ENCODE measurements at places on chromosomes 16 and 17. TPM values are rescaled to one million over a fixed set of nuclear protein-coding genes. Genes with fewer than 3 reads are reported as not detected.

DNA sequence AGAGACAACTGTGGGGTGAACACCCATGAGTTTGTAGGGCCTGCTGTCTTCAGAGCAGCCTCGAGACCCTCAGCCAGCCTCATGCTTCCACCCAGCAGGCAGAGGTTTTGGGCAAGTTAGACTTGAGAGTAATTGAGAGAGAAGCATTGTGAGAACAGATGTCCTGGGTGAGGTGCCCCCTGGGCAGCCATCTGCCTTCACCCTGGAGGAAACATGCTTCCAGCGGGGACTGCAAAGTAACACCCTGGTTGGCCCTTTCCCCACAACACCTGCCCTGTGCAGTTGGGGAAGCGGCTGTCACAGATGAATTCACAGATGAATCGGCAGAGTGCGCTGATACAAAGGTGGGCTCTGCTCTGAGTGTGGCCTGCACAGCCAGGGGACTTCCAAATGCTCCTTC, 23.4 kb downstream of the ATPAF2 start:
- DNase-seq, result no peak

GRCh38 chr16:78522327-78522726, 422.9 kb downstream of the WWOX start:
- DNase-seq, result no peak

DNA sequence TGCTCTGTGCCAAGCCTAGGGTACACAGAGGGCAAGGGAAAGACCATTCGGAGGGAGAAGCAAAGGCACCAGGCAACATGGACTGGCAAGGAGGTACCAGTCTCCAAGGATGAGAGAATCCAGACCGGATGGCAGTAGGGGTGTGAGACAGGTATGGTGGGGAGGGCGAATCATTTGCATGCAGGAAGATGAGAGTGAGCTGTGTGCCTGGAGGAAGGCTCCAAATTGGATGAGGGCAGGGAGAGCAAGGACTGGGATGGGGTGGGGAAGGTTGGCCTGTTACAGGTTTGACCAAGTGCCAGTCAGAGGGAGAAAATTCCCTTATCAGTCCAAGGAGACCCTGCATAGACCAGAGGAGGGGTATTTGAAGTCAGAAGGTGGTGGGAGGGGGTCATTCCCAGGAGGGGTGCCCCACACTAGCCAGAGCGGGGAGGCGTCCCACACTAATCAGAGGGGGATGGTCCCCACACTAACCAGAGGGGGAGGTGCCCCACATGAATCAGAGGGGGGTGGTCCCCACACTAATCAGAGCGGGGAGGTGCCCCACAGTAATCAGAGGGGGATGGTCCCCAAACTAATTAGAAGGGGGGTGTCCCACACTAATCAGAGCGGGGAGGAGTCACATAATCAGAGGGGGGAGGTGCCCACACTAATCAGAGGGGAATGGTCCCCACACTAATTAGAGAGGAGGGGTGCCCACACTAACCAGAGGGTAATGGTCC, 737 bp downstream of the CANT1 start:
- DNase-seq, result no peak

GRCh38 chr16:10921536-10922327, 20.5 kb downstream of the DEXI start:
- DNase-seq, result no peak

- DNase-seq, result peak; percentile 57
These were observed 5.6 kb upstream of the HSBP1 start for GRCh38 chr16:83802135-83802534.

DNA sequence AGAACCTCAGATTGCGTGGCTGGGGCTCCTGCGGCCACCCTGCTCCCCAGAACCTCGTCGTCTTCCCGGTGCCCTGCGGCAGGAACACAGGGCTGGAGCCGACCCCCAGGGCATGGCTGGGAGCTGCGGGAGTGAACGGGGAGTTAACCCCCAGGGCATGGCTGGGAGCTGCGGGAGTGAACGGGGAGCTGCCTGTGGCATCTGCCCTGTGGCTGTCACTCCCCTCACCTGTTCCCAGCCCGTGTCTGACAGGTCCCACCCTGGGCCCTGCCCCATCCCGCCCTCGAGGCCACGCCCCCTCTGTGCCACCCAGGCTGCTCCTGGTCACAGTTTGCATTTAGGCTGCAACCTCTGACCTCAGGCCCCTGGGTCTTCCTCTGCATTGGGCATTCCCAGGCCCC, 39.4 kb upstream of the ACSF3 start:
- no peak for DNase-seq

GRCh38 chr17:46916211-46916610, 6.7 kb upstream of the GOSR2 start:
- no peak for DNase-seq

GRCh38 chr17:77416105-77416713, 275.4 kb downstream of the SEC14L1 start:
- no peak for DNase-seq

- DNase-seq, result no peak
These were observed 15.4 kb upstream of the DNASE1 start for GRCh38 chr16:3638916-3639644.

DNA sequence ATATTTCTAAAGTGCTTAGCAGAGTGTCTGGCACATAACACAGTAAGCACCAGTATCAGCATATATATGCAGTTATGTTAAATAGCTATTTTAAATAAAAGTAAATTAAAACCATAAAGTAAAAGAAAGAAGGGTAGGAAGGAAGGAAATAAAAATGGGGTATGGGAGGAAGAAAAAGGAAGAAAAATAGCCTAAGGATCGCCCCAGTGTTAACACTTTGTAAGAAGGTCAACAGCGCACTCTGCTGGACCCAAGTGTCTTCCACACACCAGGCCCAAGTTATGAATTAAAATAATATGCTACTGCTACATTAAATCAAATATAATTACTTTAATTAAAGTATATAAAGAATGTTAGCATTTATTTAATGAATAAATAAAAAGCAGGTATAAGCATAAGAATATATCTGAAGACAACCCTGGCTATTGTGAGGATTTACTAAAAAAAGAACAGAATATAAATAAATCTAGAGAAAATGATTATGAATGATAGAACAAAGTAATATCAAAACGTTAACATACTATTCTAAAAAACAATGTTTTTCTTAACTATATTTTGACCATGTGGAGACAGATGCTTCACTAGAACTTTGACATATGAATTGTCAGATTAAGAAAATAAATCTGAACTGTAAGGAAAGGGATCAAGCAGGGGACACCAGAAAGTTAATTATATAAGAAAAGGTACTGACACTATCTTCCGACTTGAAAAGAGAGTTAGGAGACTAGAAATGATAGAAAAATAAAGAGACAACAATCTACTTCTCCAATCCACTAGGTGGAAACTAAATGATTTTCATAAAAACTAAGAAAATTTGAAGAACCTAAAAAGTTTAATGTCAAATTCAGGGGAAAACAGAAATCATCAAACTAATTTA, 25.9 kb downstream of the BRIP1 start:
- DNase-seq, result peak; percentile 78

DNA sequence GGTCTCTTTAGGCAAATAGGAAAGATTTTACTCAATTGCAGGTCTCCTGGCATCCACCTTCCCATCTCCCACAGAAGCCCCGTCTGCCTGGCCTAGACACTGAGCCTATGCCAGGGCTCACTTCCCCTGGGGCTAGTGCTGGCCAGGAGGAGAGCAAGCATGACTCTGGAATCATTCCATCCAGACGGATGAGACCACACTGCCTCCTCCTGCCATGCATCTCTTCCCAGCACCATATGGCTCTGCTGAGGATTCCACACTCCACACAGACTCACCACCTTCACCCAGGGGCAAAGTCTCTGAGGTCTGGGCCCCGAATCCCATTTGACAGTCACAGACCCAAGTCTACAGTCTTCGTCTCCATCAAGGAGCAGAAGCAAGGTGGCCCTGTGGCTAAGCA, 346.5 kb downstream of the C16orf95 start:
- DNase-seq, result no peak

DNA sequence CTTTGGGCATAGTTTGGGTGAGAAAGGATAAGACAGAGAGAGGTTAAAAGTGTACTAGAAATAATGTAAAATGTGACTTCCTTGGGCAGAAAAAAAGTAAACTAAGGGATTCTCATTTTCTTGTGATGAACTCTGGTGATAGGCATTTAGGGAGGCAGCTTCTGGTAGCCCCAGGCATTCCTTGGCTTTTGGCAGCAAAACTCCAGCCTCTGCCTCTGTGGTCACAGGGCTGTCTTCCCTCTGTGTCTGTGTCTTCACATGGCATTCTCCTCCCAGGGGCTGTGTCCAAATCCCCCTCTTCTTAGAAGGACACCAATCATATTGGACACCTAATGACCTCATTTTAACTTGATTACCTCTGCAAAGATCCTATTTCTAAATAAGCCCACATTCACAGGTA, 54.7 kb downstream of the HS3ST3B1 start:
- DNase-seq, result no peak

DNA sequence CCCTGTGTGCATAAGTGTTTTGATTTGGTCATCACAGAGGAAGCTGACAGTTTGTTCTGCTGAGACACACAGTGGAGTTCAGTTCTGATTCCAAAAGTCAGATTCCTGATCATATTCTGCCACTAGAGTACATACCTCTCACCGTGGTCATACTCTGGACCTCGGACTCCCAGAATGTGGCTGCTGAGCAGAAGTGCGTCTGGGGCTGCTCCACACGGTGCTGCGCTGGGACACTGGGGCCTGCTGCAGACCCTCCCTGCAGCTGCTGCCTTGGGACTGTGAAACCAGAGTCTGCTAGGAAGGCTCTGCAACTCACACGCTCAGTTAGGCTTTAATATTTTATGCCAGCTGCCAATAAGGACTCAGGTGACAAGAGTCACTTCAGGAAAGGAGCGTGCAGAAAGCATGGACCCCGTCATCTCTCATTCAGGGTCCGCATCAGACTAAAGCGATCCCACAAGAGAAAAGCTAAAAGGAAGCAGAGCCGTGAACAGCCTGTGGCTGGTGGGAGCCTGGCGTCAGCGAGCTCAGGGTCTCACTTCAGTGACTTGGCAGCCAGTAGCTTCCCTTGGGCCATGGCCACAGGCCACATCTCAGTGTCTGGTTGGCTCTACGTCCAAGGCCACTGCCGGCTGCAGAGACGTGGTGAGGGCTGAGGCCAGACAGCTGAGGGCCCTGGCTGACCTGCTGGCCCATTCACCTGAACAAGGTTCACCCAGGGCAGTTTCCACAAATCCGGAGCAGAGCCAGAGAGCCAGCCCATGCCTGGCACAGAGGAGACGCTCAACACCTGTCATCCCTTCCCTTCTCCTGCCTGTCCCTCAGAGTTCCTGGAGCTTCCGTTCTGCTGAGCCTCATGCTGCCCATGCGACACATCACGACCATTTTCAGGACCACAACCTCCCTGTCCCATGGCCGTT, 24.7 kb upstream of the KIFC3 start:
- no peak for DNase-seq

GRCh38 chr17:2695961-2696760, 15.4 kb downstream of the CLUH start:
- no peak for DNase-seq

- no peak for DNase-seq
These were observed 101.6 kb upstream of the KIF2B start for GRCh38 chr17:53721101-53721500.

DNA sequence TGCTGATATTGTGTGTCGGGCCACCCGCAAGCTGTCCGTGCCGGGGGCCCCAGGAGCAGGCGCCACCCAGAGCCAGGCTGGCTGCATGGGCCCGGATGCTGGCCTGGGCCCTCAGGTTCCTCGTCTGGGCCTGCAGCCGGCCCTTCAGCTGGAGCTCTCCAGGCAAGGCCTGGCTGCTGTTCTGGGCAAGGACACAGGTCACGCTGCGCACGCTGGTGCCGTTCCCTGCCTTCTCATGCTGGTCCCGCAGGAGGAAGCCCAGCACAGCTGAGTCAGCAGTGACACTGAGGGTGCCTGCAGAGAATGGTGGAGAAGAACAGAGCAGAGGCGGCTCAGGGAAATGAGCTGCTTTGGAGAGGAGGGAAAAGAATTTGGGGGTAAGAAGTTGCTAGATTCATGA, 79.9 kb downstream of the RMI2 start:
- DNase-seq, result no peak

GRCh38 chr17:42457107-42457792, 1.4 kb upstream of the ATP6V0A1 start:
- peak; percentile 4 for DNase-seq

The SHBG gene
- 0.22 TPM for total RNA-seq

The KRTAP1-5 gene
- total RNA-seq, result not detected

The SEPTIN1 gene
- total RNA-seq, result not detected

The SOST gene
- total RNA-seq, result not detected

The TSR3 gene
- total RNA-seq, result 47.7 TPM

The TOP2A gene
- 10.5 TPM for total RNA-seq

The HEXD gene
- 13.3 TPM for total RNA-seq

The ZG16 gene
- total RNA-seq, result not detected

The SPATA22 gene
- not detected for total RNA-seq

The SLC4A1 gene
- not detected for total RNA-seq
